ENCODE measurements at places on chromosomes 3 and 15.

DNA sequence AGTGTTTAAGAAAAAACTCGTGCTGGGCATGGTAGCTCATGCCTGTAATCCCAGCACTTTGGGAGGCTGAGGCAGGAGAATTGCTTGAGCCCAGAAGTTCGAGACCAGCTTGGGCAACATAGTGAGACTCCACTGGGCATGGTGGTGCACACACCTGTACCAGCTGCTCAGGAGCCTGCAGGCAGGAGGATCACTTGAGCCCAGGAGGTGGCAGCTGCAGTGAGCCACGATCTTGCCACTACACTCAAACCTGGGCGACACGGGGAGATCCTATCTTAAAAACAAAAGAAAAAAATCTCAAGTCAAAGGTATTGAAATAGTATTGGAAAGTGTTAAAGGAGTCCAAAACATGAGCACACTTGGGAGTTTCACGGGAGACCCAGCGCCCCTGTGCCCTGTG is 14.0 kb downstream of the KLF13 start:
- DNase-seq, result no peak

GRCh38 chr15:38144921-38145320 is 107.7 kb upstream of the SPRED1 start:
- no peak for DNase-seq

GRCh38 chr3:122679085-122679881 is 1.4 kb upstream of the PARP14 start:
- DNase-seq, result peak; percentile 56

GRCh38 chr3:149385617-149386298 is 8.3 kb upstream of the TM4SF1 start:
- no peak for DNase-seq

GRCh38 chr3:159245871-159246270 is 444.0 kb downstream of the MFSD1 start:
- DNase-seq, result no peak

GRCh38 chr3:172853921-172854666 is 103.6 kb downstream of the ECT2 start:
- DNase-seq, result no peak

GRCh38 chr3:186471771-186472170 is 72.4 kb downstream of the CRYGS start:
- DNase-seq, result peak; percentile 17
